ENCODE measurements at places on chromosomes 2 and 18.

- DNase-seq = no peak
Observed at GRCh38 chr2:127567351-127567854, 31.9 kb downstream of the MYO7B start.

GRCh38 chr2:3718679-3719078 lies 15.3 kb downstream of the DCDC2C start:
- DNase-seq = no peak

DNA sequence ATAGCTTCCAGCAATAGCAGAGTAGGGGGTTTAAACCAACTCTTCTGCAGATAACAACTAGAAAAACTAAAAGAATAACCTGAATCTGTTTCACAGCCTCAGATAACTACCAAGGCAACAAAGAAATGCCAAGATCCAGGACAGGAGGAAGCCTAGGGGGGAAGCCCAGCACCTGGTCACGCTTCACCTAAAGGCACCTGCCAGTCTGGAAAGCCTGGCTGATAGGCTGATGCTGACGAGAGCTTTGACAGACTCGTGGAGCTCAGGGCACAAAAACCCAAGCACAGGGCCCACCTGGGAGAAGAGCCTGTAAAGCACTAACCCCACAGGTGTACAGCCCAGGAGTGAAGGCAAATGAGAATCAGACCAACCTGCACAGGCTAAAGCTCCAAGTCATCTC lies 22.6 kb downstream of the EIPR1 start:
- DNase-seq = no peak

DNA sequence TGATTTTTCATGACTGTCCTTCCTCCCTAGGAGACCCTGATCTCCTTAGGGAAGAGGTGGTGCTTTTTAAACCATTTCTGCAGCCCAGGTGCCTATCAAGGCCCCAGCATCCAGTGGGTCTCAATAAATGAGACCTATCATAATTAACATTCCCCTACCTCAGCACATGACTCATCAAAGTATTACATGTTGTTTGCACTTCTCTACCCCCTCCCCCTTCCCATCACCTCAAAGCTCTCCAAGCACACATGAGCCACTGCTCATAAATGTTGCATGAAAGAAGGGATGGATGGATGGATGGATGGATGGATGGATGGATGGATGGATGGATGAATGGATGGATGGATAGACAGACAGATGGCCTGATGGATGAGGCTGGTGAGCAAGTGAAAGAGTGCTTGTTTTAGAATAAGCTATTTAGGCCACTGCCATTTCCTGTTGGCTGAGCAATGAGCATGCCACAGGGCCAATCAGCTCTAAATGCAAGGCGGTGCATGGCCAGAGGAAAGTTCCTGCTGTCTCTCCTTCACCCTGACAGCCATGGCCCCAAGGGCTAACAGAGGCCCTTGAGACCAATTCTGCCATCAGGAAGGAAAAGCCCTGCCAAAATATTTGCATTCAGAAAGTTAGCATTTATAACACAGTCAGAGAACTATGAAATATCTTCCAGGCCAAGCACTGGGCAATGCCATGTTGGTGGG lies 20.9 kb upstream of the STEAP3 start:
- DNase-seq = no peak

GRCh38 chr2:30492619-30493018 lies 45.6 kb downstream of the LCLAT1 start:
- DNase-seq = no peak

DNA sequence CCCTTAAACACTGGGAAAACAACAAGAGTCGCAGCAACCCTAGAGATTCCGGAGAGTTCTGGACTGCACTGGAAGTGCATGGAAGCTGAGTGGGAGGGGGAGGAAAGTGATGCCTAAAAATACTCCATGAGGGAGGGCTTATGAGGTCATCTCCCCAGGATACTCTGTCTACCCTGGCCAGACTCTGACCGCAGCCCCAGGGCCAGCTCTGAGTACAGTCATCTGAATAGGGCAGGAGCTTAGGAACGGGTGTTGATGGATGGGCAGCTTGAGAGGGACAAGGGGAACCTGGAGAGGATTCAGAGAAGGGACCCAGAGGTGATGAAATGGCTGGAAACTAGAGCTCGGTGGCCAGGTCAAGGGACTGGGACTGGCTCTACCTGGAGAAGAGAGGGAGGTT lies 79.3 kb upstream of the IGFBP5 start:
- DNase-seq = no peak

DNA sequence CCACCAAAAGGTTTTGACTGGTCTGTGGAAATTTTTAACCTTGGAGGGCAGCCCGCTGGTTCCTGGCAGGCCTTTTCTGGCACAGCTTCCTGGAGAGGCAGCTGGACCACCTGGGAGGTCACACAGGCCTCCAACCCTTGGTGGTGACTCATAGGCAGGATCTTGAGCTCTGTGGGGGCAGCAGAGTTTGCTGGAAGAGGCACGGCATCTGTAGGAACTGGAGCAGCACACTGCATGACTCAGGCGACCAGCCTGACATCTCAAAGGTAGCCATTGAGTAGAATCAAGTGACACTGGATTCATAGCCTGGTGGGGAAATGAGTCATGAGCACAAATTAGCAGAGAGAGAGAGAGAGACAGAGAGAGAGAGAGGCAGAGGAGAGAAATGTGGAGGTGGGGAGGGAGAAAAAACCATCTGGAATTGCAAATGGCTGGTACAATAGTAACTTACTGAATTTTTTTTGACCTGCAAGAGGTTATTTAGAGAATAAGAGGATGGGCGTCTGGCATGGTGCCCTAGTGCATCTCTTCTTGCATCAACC lies 57.4 kb downstream of the TRPM8 start:
- DNase-seq = no peak

DNA sequence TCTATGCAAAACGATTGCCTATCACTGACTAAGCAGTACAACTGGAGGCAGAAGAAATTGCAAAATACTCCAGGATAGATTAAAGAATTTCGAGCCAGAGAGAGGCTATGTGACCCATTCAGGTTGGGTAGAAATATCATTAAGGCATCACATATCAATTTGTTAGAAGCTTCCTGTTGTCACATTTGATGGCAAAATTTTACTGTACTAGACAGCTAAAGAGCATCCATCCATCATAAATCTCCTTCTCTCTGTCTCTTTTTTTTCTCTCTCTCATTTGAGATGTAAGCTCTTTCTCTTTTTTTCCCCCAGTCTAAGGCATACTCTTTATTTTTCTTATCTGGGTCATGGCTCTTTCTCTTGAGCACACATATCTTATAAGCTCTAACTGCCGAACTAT lies 155.7 kb downstream of the EVA1A start:
- no peak for DNase-seq

DNA sequence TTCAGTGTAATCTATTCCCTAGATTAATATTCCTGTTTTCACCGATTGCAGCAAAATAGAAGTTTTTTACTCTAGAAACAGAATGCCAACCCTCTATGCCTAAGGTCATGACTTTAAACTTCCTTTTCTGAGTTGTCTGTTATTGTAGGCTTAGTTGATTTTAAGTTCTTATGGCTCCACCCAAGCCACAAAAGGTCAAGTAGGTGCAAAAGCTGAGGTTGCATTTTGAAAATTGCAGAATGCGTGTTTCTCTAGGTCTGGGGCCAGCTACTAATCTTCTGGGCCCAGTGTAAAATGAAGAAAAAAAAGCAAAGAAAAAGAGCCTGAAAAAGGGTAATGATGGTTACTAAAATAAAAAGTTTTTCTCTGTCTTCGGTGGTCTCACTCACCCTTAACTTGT lies 635.7 kb upstream of the FAM98A start:
- DNase-seq = no peak

GRCh38 chr2:181404472-181404871 lies 52.7 kb upstream of the ITGA4 start:
- DNase-seq = no peak

DNA sequence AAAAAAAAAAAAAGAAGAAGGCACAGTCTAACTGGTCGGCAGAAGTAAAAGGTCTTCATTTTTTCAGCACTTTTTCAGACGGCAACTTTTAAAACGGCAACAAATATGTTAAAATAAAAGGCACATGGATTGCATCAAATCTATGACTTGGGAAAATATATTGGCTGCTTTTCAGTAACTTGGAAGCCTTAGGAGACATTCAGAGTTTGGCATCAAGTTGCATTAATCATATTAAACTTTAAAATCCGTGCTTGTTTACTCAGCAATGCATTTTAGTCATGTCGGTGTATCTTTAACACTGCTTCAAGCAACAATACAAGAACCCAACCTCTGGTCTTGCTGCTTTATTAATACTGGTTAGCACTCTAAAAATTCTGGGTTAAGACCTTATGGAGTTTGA lies 111.1 kb downstream of the MEP1B start:
- no peak for DNase-seq

GRCh38 chr2:239150125-239151011 lies 250.5 kb downstream of the HDAC4 start:
- DNase-seq = no peak

DNA sequence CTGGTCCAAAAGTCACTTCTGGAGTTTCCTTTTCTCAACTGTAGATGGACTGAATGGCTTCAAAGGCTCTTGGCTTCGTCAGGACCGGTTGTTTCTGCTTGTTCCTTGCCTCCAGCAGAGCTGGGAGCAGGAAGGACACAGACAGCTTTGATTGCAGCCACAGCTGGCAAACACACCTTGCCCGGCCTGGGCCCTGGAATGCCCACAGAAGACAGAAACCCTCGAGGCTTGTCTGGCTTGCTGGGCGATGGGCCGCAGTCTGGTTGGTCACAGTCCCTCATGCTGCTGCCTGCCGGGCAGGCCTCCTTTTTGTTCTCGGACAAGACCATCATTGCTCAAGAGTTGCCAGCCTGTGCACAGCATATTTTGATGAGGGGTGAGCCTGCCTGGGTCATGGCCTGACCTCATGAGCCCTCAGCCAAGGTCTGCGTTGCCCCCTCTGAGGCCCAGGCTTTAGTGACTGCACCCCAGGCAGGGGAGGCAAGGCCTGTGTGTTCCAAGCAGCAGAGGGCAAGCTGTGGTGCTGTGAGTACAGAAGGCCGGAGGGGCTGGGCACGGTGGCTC lies 37.8 kb downstream of the ATP6V1C2 start:
- DNase-seq = no peak

DNA sequence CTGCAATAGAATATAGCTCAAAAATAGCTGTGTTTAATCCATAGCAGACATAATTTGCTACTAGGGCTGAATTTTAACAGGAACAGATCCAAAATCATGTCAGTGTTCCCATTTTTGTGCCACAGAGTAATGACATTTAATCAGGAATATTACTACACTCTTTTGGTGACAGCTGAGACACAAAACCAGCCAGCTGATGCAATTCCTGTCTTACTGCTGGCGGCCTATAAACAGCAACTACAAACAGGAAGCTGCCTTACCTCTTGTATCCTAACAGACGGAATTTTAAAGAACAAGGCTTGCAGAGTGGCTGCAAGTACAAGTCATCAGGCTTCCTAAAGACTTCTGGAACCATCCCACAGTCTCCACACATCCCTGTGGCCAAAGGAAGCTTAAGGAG lies 218.1 kb downstream of the ZNF521 start:
- DNase-seq = no peak

- no peak for DNase-seq
Observed at GRCh38 chr2:19902216-19902740, 495 bp upstream of the TTC32 start.

GRCh38 chr18:50190236-50190635 lies 4.7 kb downstream of the MYO5B start:
- DNase-seq = no peak

DNA sequence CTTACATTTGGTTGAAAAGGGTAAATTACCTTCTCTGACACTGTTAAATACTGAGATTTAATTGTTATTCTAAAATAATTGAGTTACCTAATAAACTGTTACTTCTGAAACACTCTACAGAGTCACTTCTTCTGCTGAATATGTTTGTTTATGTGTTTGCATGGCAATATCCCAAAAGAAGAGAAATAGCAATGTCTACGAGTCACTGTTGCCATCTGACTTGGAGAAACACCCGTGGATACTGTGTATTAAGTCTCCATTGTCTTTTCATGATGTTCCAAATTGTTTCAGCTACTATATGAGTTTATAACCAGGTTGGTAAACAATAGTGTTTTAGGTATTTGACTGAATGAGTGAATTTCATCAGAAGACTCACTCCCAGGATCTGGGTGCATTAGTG lies 754.2 kb upstream of the ID2 start:
- no peak for DNase-seq

DNA sequence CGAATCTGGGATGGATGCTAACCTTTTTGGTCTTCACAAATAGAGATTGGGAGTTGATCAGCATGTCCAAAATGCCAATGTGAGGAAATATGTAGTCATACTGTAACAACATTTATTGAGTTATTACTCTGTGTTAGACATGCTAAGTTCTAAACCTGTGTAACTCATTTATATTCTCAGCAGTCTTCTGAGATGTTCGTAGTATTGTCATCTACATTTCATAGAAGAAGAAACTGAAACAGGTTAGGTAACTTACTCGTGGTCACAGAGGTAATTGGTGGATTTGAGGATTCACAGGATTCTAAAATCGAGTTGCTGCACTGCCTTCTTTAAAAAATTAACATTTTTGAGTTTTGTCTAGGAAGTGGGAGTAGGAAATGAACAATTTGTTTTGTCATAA lies 162.1 kb downstream of the UBE2E3 start:
- DNase-seq = no peak

GRCh38 chr2:119449521-119449920 lies 17.9 kb downstream of the TMEM37 start:
- DNase-seq = no peak

DNA sequence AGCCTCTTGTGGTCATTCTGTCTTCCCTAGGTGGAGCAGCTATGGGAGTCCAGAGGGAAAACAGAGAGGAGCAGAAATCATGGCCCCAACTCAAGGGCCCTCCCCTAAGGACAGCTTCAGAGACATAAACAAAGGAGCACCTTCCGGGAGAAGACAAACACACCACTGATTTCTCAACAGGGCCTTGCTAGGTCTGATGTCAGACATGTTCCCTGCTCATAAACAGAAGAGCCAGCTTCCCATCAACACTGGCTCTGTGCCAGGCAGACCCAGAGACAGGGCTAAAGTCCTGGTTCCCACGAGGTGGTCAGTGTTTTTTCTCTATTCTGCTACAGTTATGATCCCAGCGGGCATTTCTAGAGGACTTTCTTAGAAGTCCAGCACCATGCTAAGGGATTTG lies 19.3 kb downstream of the CXCR2 start:
- no peak for DNase-seq

DNA sequence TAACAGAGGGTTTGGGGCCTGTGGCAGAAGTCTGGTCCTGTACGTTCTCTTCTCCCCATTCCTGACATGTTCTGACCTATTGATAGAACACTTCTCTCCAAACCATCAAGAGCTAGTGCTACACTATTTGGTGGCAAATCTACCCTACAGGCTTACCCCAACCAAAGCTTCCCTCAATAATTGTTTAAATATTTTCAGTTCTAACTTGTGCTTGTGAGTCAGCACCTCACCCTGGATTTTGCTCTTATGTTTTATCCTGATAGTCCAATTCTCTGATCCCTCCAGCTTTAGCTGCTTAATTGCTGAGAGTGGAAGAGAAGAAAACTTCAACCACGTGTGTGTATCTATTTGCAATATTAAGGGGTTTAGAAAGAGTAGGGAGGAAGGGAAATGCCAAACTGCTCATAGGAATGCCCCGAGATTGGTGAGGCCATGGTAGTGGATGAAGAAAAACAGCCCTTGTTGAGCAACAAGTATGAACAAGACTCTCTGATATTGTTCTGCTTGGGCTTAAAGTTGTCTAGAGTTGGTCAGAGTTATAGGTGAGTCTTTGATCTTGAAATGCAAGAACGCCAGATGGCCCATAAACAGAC lies 67.8 kb upstream of the PARD3B start:
- DNase-seq = no peak

Measured in effector CD8-positive, alpha-beta T cell (primary cell).